ENCODE measurements at places on chromosomes 1 and 21.

- DNase-seq: no peak
These were observed 154.5 kb downstream of the PCP4 start for GRCh38 chr21:40021558-40022351.

GRCh38 chr1:11882814-11883538, 24.2 kb upstream of the NPPB start:
- DNase-seq: no peak

DNA sequence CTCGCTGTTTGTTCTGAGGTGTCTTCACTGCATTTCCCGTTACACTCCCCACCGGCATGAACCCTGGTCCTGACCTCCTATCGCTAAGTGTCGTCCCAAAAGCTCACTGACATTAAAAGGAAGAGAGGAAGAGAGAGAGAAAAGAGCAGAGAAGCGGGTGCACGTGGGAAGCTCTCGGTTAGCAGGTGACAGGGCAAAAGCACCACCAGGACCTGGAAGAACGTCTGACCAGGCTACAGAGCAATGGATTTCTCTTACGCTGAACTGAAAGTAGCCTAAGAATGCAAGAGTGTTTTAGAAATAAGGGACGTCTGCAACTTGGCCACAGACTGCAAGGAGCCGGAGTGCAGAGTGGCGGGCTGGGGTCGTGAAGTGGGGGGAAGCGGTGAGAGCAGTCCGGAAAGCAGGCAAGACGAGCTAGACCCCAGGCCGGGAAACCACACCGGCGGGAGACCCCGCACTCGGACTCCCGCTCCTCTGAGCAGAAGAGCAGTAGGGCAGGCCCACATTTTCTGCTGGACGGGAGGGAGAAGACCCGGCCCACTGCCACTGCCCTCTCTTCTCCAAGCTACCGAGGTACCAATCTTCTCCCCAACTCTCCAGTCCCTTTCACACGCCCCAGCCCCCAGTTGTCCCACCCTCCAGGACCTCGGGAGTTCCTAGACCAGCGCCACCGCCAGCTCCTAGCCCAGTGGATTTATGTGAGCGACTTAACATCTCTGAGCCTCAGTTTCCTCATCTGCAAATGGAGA, 8.3 kb upstream of the MPZL1 start:
- DNase-seq: no peak

DNA sequence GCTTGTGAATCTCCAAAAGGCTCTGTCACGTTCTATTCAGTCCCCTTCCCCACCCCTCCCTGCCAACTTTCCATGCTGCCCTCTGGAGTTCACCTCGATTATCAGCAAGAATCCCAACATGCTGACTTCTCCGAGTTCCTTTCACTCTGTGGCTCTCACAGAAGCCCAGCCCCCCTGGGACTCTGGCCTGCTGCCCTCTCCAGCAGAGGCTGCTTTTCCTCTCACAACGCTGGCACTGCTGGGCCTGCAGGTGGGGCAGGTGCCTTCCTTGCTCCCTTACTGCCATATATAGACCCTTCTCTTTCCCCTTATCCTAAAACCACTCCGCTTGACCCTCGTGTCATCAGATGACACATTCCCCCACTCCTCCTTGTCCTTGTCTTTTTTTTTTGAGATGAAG, 10.2 kb upstream of the RNF186 start:
- DNase-seq: no peak

- DNase-seq: no peak
These were observed 7.4 kb upstream of the MPL start for GRCh38 chr1:43329995-43330751.
